ENCODE measurements at places on chromosomes 11 and 22. TPM values are rescaled to one million over a fixed set of nuclear protein-coding genes. Genes with fewer than 3 reads are reported as not detected.

SCO2 gene
- total RNA-seq: 6.4 TPM

MMP10 gene
- not detected for total RNA-seq

GRCh38 chr22:23775779-23776375 lies 3.2 kb downstream of the MMP11 start:
- DNase-seq: no peak

- no peak for DNase-seq
These were observed 23.0 kb upstream of the GDPD4 start for GRCh38 chr11:77324508-77324907.

DNA sequence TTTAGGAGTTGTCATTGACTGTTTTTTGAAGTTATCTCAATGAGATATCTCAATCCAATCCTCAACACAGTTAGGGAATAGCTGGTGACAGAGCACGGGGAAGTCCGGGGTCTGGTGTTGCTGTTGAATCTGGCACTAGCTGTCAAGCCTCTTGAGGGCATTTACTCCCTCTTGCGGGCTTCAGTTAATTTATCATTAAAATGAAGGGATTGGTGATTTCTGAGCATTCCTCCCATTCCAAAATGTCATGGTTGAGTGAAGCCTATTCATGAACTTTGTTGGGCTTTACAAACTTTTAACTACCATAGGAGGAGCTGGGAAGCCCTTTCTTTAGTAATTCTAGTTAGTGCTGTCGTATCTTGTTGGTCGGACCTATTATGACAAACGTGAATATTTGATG lies 40.2 kb downstream of the UVRAG start:
- DNase-seq: no peak

DNA sequence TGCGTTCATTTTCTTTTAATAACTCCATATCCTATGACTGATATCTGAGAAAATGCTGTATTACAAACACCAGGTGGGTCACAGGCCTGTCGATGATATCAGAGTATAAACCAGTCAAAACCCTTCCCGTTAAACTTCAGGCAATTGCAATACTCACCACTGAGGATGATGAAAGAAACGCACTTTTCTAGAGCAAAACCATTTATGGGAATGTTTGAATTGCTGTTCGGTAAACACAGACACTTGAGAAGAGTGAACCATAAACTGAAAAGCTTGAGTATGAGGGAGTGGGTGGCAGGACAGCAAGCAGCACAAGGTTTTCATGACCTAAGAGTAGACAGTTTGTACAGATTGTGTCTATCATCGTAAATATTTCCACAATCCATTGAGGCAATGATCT lies 139.8 kb upstream of the CEP126 start:
- no peak for DNase-seq

GRCh38 chr11:65849771-65850216 lies 8.2 kb downstream of the CFL1 start:
- no peak for DNase-seq

- no peak for DNase-seq
These were observed 311.4 kb downstream of the NELL1 start for GRCh38 chr11:20980736-20981135.

DNA sequence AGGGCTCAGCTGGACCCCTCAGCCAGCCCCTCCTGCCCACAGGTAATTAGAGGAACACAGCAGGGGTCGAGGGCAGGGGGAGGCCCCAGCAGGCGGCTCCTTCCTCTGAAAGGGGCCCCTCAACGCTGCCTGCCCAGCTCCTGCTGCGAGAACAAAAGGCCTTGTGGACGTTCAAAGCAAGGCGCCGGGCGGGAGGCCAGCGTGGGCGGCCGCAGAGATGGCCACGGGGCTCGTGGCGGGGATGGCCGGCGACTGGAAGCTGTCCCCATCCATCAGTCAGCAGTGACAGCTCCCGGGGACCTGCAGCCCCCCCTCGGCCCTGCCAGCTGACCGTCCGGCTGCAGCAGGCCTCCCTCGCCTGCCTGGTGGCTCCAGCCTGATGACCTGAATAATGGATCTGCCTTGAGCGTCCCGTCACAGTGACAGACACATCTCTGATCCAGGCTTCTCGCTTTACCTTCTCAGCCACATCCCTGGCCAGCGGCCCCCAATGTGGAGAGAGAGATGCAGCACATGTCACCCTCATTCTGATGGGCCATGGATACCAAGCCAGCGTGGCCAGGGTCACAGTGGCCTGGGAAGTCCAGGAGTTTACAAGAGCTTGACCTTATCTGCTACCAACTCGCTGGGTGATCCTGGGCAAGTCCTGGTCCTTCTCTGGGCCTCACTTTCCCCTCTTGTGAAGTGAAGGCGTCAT lies 159.3 kb downstream of the MN1 start:
- no peak for DNase-seq

GRCh38 chr11:33976495-33977199 lies 74.9 kb upstream of the CAPRIN1 start:
- no peak for DNase-seq

- no peak for DNase-seq
These were observed 109.7 kb downstream of the GALNT18 start for GRCh38 chr11:11512090-11512489.

DNA sequence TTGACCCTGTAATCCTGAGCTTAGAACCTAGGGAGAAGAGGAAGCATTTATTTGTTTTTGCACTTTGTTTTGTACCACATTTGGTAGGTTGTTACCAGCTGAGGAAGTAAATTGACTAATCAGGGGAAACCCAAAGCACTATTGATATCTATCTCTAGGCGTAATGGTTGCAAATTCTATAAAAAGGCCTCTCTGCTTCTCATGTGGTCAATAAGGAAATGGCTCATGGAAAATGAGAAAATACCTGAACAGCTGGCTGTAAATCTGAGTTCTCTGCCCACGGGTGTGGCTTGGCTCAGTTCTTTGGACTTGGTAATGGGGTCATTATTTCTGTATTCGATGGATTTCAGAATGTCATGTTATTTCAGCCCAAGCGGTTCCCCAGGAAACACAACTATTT lies 42.4 kb downstream of the BARX2 start:
- DNase-seq: no peak

DNA sequence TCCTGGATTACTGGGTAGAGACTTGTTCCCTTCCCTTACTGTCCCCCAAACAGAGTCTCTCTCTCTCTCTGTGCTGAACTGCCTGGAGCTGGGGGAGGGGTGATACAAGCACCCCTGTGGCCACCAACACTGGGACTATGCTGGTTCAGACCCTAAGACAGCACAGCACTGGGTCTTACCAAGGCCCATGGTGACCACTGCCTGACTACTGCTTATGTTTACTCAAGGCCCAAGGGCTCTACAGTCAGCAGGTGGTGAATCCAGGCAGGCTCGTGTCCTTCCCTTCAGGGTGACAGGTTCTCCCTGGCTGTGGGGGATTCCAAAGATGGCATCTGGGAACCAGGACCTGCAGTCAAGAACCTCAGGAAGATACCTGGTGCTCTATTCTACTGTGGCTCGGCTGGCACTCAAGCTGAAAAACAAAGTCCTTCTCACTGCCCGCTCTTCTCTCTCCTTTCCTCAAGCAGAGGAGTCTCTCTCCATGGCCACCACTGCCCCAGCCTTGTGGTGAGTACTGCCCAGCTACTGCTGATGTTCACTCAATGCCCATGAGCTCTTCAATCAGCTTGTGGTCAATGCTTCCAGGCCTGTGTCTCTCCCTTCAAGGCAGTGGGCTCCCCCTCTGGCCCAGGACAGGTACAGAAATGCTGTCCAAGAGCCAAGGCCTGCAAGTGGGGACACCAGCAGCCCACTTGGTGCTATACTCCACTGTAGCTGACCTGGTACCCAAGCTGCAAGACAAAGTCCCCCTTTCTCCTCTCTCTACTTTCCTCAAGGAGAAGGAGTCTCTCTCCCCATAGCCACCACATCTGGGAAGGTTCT lies 41.8 kb upstream of the SHANK2 start:
- DNase-seq: no peak
